H9 (cell line): ENCODE measurements at places on chromosomes 12 and 14. TPM values are rescaled to one million over a fixed set of nuclear protein-coding genes. Genes with fewer than 3 reads are reported as not detected.
A peak's percentile ranks its signal among the peaks of the same experiment; 100 is the strongest.

DNA sequence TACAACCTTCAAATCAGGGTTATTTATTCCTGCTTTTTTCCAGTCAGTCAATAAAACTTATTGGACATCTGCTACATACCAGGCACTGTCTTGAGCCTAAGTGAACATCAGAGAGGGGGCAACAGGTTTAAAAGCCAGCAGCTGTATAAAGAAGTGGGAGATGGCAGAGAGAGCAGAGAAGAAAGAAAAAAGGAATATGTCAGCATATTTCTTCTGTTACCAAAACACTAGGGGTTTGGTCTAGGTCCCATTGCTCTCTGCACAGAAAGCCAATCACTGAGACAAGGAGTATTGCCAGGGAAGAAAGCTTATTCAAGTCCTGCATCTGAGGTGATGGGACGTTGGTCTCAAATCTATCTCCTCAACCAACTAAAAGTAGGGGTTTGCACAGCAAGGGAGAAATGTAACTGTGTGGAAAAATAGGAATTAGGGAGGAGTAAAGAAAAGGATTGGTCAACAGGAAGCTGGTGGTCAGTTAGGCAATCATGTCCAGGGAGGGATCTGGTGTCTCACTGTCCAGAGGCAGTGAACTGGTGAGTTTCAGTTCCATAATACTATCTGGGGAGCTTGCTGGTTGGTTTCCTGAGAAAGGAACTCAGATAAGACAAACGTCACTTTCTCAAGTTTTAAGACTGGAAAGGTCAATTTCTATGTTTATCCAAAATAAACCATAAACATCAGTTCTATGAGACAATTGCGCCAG lies 107.5 kb downstream of the PHLDA1 start:
- H3K4me1 ChIP-seq = peaks cover 3% of the 10 kb centered on the region; the same call in 1 of the 2 replicates
- H3K27ac ChIP-seq = no peak overlapping the region
- peaks cover 24% of the 10 kb centered on the region for H3K36me3 ChIP-seq
- H3K4me3 ChIP-seq = no peak overlapping the region

GRCh38 chr12:10364815-10365622 lies 24.8 kb downstream of the KLRK1 start:
- peak overlapping the region; percentile 15 for H3K27ac ChIP-seq
- peak; percentile 79 for DNase-seq
- H3K4me1 ChIP-seq = peaks cover 15% of the 10 kb centered on the region; the same call in 1 of the 2 replicates
- H3K4me3 ChIP-seq = no peak overlapping the region

GRCh38 chr14:87830443-87831096 lies 162.4 kb downstream of the GALC start:
- H3K4me1 ChIP-seq = 0 out of 2 replicates have a peak, but pooled peaks cover 3% of the 10 kb centered on the region
- no peak overlapping the region for H3K27ac ChIP-seq
- H3K4me3 ChIP-seq = no peak overlapping the region
- H3K36me3 ChIP-seq = no peaks in the 10 kb centered on the region; the same call in 2 of the 3 replicates
- no peak for DNase-seq

DNA sequence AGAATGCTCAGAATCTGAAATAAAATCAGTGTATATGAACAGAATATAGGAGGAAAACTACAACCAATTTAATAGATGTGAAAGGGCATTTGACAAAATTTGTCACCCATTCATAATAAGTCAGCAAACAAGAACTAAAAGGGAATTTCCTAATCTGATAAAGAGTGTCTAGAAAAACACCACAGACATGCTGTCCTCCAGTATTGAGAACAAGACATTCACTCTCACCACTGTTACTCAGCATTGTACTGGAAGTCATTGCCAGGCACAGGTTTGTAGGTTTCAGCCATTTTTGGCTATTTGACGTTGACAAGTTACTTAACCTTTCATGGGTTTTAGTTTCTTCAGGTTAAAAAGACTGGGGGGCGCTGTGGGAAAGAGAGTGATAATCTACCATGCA lies 13.2 kb downstream of the EIF2S1 start:
- H3K4me3 ChIP-seq = no peak overlapping the region
- H3K36me3 ChIP-seq = peaks cover 79% of the 10 kb centered on the region
- DNase-seq = no peak
- H3K27me3 ChIP-seq = no peaks in the 10 kb centered on the region
- H3K4me1 ChIP-seq = no peaks in the 10 kb centered on the region

Gene ZFHX2
- 19.2 and 19.4 TPM in 2 replicates for total RNA-seq

Gene TPI1
- total RNA-seq = 1,177 and 1,211 TPM in 2 replicates

Gene NPFF
- total RNA-seq = not detected in 2 replicates

DNA sequence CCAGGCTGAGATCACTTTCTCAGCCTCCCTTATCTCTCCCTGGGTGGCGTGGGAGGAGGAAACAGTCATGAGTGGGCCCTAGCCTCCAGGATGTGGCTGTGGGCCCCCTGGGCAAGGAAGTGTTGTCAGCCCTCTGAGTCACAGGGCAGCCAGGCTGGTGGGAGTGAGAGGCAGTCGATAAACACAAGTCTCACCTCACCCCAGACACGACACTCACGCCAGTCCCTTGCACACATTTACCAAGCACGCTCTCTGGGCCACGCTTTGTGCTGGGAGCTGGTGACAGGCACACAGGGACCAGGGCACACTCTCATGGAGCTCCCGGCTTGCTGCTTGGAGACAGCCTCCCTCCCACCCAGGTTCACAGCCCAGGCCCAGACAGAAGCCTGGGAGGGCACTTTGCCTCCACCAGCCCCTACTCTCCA lies 1.9 kb upstream of the KRT79 start:
- peak; percentile 20 for DNase-seq
- no peaks in the 10 kb centered on the region; the same call in 1 of the 2 replicates for H3K27me3 ChIP-seq
- H3K4me3 ChIP-seq = no peak overlapping the region
- no peaks in the 10 kb centered on the region for H3K36me3 ChIP-seq
- H3K27ac ChIP-seq = no peak overlapping the region

DNA sequence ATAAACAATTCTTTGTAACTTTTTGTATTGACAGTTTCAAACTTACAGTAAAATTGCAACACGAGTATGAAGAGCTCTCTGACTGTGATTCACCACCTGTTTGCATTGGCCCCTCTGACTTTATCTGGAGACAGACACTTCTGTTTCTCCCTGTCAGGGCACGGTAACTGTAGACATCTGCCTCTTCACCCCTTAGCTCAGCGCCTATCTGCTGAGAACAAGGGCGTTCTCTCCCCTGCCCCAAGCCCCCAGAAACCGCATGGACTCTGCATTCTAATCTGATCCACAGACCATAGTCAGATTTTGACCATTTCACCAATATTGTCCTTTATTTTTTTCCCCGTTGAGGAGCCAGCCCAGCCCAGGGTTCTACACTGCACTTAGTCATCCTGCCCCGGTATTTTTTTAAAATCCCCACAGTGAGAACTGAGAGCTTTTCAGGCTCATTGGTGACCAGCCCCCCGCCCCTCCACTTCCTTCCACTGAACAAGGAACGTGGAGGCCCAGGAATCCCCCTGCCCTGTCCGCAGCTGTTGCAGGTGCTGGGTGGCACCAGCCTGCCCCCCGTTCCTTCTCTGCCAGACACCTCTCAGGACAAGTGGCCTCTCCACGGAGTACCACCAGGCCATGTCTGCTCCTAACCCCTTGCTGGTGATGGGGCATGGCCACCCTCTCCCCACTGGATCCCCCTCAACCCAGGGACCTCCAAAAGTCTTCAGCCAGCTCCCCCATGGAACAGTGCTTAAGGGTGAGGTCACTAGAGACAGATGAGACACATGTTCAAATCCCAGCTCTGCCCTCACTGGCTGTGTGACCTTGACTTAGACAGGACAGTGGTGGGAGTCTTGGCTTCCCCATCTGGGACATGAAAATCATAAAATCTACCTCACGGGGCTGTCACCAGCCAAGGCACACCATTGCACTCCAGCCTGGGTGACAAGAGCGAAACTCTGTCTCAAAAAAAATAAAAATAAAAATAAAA lies 11.2 kb downstream of the RHOF start:
- no peak overlapping the region for H3K27ac ChIP-seq
- no peaks in the 10 kb centered on the region for H3K27me3 ChIP-seq
- DNase-seq = peak; percentile 33
- peak overlapping the region; percentile 38; the same call in 1 of the 3 replicates for H3K4me3 ChIP-seq
- no peaks in the 10 kb centered on the region for H3K4me1 ChIP-seq
- H3K36me3 ChIP-seq = peaks cover 34% of the 10 kb centered on the region

Gene FAR2
- total RNA-seq = 17.9 and 22.1 TPM in 2 replicates
